Mammary epithelial cell (primary cell): ENCODE measurements at places on chromosomes 11 and 22. TPM values are rescaled to one million over a fixed set of nuclear protein-coding genes. Genes with fewer than 3 reads are reported as not detected.

P2RX3 gene
- polyA plus RNA-seq: not detected

- DNase-seq: no peak
Measured at GRCh38 chr11:5281596-5281995, 11.9 kb upstream of the HBE1 start.

DNA sequence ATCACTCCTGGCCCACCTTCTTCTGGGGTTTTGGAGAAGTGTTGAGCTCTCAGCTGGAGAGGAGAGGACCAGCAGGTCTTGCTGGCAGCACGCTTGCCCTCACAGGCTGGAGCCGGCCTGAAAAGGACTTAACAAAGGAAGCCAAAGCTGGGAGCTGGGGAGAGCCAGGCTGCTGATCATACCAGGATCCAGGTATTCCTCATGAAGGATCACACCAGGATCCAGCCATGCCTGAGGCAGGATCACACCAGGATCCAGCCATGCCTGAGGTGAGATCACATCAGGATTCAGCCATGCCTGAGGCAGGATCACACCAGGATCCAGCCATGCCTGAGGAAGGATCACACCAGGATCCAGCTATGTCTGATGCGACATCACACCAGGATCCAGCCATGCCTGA, 17.0 kb downstream of the MRGPRD start:
- no peak for DNase-seq

CASP5 gene
- polyA plus RNA-seq: not detected

DNA sequence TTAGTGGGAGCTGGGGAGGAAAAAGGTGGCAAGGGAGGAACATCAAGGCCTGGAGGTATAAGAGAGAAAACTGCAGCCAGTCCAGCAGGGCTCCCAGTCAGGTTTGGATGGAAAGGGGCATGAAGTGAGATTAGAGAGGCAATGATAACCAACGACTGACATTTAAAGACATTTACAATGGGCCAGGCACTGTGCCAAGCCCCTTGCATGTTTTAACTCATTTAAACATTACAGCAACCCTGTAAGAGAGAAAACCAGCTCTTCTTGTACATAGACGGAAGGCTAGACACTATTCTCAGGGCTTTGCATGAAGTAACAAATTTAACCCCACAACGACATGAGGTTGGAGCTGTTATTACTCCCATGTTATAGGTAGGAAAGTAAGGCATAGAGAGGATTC, 32.1 kb upstream of the PAK1 start:
- no peak for DNase-seq

SLC22A25 gene
- not detected for polyA plus RNA-seq

GRCh38 chr11:30485756-30486155, 100.4 kb downstream of the MPPED2 start:
- no peak for DNase-seq

- DNase-seq: no peak
Measured at GRCh38 chr22:40982482-40983385, 31.6 kb downstream of the RBX1 start.

APLNR gene
- not detected for polyA plus RNA-seq

GRCh38 chr22:19148417-19149046, 1.6 kb downstream of the GSC2 start:
- no peak for DNase-seq

GP1BB gene
- 0.76 TPM for polyA plus RNA-seq

EHF gene
- polyA plus RNA-seq: 6.4 TPM

C11orf16 gene
- not detected for polyA plus RNA-seq

GRCh38 chr22:39960791-39961746, 872 bp downstream of the TMA7B start:
- peak; percentile 93 for DNase-seq

TMEM45B gene
- polyA plus RNA-seq: 0.80 TPM

GRCh38 chr11:3129591-3130268, 35.4 kb downstream of the OSBPL5 start:
- DNase-seq: no peak

DNA sequence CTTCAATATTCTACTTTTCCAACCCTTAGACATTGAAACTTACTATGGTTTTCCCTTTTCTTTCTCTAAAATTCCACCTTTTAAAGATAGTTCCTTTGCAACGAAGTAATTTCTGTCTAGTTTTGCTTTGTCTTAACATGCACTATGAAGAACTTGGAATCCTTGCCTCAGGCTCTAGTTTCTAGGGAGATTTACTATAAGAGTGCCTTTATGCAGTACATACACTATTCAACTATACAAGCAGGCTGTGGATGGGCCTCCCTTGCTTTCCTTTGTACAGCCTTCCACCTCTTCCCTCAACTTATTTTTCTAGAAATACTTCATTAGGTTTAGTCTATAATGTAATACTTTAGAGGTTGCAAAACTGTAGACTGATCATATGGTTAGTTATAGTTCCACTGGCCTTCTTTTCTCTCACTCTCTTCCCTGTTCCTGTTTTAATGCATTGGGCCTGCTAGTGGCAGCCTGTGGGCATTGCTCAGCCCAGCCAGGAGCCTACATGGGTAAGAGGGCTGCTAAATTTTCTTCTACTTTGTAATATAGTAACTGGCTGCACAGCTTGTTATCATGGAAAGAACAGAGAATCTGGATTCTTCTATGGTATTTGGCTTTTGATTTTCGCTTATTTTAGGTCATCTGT, 100.2 kb downstream of the C11orf87 start:
- DNase-seq: no peak

- no peak for DNase-seq
Measured at GRCh38 chr11:114775875-114776621, 97.7 kb downstream of the NXPE2 start.

CELSR1 gene
- polyA plus RNA-seq: 33.4 TPM

- DNase-seq: no peak
Measured at GRCh38 chr11:12497431-12497830, 120.1 kb downstream of the PARVA start.

NAALADL1 gene
- polyA plus RNA-seq: 1.3 TPM

DNA sequence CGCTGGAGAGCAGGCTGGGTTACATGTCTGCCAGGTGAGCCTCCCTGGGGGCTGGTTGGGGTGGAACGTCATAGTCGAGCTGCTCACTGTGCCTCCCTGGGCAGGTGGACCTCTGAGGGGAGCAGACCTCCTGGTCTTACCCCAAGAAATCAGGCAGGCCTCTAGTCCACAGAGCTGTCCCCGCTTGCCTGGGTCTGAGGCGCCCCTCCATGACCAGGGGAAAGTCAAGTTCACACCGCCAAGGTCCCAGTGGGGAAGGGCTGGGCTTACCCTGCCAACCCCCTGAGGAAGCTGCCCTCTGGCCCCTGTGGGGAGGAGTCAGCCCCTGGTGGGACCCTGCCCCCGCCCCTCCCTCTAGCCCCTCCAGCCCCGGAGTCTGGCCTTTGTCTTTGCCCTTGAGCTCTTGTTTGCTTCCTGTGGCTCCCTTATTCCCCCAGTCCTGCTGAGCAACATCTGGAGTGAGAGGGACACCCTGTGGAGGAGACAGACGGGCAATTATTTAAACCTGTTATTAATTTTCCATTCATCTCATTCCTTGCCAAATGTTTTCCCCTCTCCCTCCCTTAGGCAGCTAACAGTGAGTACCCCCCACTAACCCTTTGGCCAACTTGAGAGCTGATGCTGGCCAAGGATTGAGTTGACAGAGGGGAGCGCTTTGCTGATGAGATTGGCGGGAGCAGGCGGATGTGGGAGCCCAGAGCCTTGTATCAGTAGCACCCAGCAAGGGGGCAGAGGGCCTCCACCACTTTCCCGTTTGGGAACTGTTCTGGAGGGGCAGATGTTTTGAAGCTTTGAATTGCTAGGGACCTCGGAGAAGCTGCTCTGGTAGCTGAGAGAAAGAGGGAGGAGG, 83.4 kb downstream of the CEP164 start:
- no peak for DNase-seq

- DNase-seq: no peak
Measured at GRCh38 chr11:1161410-1162137, 3.8 kb downstream of the MUC5AC start.

GRCh38 chr22:20395907-20396287, 1.9 kb downstream of the ZNF74 start:
- DNase-seq: no peak

- peak; percentile 44 for DNase-seq
Measured at GRCh38 chr22:32265882-32266767, 11.0 kb upstream of the SLC5A4 start.

DNA sequence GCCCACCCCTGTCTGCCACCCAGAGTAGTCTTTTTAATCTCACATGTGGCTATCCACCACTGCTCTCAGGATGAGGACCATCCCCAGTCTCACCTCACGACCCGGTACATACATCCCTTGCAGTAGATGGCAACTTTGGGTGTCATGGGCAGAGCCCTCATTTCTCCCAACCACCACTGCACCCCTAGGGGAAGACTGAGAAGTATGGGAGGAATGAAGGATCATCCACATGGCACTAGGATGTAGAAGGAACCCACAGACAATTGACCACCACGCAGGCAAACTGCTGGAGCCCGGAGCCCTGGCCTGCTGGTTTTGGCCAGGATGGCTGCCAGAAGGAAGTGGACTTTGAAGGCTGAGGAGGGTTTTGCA, 1.9 kb upstream of the SCARF2 start:
- DNase-seq: no peak

GRCh38 chr22:46482056-46482675, 55.3 kb downstream of the CELSR1 start:
- no peak for DNase-seq

- no peak for DNase-seq
Measured at GRCh38 chr11:984546-984945, 52.0 kb downstream of the MUC6 start.

- DNase-seq: peak; percentile 60
Measured at GRCh38 chr11:70128435-70128906, 50.4 kb downstream of the ANO1 start.

GRCh38 chr11:72595292-72595684, 78.9 kb downstream of the PDE2A start:
- no peak for DNase-seq

LUZP2 gene
- polyA plus RNA-seq: not detected

FAM76B gene
- polyA plus RNA-seq: 7.9 TPM

MPEG1 gene
- polyA plus RNA-seq: not detected

- no peak for DNase-seq
Measured at GRCh38 chr22:42685941-42686653, 34.6 kb downstream of the A4GALT start.

CARD18 gene
- 3.4 TPM for polyA plus RNA-seq

DNA sequence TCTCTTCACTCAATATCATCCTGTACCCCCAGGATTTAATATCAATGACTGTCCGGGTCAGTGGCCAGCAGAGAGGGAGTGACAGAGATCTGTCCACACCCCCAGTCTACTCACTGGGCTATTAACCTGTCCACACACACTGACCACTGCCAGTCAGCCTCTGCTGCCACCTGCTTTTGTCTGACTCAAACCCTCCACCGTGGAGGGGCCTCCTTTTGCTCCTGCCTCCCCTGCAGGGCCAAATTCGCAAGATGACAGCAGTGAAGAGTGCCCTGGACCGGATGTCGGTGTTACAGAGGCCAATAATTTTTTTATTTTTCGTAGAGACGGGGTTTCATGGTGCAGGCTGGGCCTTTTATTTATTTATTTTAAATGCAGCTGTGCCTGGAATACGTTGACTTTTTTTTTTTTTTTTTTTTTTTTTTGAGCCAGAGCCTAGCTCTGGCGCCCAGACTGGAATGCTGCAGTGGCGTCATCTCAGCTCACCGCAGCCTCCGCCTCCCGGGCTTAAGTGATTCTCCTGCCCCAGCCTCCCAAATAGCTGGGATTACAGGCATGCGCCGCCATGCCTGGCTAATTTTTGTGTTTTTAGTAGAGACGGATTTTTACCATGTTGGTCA, 5.1 kb downstream of the PDXP start:
- no peak for DNase-seq

DNA sequence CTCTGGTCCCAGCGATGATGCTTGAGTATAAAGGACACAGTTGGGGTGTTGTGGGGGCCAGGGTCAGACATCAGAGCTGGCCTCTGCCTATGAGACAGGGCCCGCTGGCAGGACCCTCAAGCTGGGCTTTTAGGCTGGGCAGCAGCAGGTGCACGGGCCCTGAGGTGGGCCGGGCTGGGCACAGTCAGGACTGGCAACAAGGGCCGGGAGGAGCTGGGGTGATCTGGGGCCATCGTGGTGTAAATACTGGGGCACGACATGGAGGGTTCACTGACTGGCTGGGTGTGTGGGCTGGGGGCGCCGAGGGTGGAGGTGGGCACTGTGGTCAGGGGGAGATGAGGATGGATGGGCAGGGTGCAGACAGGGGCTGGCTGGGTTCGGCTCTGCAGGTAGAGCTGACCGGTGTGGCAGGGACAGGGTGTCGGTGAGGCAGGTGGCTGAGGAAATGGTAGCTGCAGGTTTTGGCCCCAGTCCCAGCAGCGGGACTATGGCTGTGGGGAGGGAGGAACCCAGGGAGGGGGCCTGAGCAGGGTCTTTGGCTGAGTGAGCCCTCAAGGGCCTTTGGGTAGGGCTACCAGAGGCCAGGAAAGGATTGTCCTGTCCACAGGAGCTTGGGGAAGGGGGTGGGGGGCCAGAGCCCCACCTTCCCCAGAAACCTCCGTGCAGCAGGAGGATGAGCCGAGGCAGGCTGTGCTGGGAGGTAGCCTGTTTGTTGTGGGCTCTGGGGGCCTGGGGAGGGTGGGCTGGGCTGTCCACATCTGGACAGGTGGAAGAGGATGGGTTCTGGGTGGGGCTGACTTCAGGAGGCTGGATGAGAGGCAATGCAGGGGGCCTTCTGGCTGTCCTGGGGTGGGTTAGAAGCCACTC, 81.4 kb downstream of the KCNQ1 start:
- no peak for DNase-seq

DNA sequence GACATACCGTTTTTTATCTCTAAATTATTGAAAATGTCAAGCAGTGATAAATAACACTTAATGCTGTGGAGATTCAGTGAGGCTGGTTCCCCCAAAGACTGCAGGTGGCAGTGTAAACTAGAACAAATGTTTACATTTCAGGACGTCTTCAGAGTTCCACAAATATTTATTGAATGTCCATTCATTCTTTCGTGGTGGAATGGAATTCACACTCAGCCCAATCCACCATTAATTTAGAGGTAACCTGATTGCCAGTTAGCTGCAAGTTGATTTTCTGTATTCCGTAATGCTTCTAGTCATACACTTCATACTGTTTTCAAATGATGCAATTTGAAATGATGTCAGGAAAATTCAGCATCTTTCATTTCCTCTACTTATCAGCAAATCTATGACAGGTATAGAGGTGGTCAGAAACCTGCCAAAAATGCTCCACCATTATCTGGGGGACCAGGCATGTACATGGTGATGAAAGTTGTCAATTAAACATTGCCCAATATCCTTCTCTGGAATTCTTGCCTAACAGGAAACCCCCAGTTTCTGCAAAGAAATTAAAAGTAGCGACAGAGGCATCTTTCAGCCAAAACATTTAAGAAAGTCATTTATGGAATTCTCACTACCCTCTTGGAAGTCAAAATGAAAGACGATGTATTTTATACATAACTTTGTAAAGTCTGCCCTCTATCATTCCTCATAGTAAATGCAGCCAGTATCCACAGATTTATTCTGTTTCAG, 94.3 kb upstream of the BMAL1 start:
- peak; percentile 77 for DNase-seq
